ENCODE measurements at places on chromosomes 3 and 15. TPM values are rescaled to one million over a fixed set of nuclear protein-coding genes. Genes with fewer than 3 reads are reported as not detected.
A peak's percentile ranks its signal among the peaks of the same experiment; 100 is the strongest.

- DNase-seq = peak; percentile 33
These were observed 17.0 kb downstream of the TM4SF18 start for GRCh38 chr3:149316437-149316836.

DNA sequence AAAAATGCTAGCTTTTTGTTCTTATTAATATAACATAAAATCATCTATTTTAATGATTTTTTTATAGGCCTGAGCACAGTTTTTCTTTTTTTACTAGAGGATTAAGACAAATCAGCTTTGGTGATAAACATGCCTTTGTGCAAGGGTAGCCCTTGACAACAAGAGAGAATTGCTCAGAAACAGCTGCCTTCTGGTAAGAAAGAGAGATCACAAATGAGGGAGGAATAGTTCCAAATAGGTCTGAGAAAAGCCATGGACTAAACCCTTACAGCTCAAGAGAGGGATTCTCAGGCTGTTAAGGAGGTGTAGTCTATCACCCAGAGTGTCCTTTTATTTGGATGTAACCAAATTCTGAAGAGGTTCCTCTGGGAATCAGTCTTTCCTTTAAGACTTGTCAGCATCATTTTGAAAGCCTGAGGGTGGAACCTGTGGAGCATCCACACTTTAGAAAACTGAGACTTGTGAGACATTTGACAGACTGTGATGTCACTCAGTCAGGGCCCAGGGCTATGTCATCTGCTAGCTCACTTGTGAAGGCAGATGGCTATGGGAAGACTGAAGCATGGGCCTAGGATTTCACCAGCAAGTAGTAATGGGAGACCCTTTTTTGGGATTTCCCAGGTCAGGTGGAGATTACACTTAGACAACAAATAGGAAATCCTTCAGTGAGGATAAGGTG is 102.9 kb upstream of the KCNAB1 start:
- no peak for DNase-seq

GRCh38 chr15:35141743-35142471 is 56.8 kb upstream of the NANOGP8 start:
- no peak for DNase-seq

- no peak for DNase-seq
These were observed 213.0 kb downstream of the MEIS2 start for GRCh38 chr15:36887214-36887961.

DNA sequence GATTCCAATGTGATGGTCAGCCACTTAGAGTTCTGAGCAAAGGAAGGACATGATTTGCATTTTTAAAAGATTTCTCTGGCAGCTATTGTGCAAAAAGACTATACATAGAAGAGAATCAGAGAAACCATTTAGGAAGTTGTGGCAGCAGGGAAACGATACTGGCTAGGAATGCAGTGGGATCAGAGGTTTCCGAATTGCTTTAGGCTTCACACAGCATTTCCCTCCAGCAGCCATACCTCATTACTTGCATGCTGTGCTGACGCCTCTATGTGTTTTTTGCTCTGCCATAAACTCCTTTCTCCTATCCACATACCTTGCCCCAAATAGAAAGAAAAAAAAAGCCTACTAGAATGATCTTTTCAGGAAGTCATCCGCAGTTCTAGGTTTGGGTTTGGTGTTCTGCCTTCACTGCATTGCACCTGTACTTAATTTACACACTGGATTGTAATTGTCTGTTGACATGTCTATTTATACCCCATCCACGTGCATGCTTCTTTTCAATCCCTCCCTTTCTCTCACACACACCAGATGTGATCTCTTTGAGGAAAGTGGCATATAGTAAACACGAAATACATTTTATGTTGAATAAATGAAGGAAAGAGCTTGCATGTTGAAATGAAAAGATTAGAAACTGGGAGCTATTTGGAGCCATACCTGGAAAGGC is 860.3 kb upstream of the SEMA6D start:
- DNase-seq = no peak

- DNase-seq = no peak
These were observed 269.5 kb upstream of the GBE1 start for GRCh38 chr3:82030916-82031315.

DNA sequence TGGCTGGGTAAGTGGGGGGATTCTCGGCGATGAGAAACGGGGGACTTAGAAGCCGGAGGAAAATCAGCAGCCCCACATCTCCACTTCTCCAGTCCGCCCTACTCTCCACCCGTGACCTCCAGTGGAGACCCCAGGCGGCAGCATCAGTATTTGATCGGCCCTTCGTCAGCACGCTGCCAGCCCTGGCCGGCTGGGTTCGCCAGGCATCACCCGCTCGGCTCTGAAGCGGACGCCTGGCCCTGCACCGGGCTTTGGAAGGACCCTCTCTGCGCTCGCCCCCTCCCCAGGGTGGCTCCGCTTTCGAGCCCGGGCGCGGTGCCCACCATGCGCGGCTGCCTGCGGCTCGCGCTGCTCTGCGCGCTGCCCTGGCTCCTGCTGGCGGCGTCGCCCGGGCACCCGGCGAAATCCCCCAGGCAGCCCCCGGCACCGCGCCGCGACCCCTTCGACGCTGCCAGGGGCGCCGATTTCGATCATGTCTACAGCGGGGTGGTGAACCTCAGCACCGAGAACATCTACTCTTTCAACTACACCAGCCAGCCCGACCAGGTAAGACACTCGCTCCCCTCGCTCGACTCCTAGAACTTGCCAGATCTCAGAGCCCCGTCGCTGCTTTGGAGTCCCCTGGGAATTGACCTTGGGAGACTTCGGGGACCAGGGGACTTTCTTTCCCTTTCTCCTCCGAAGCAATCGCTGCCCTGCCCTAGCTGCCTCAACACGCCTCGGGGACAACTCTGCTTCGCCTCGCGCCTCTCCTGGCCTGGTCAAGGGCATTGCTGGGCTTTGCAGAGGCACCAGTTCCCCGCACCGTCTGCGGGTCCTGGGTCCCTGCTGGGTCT is 561 bp downstream of the SIDT1 start:
- DNase-seq = no peak

DNA sequence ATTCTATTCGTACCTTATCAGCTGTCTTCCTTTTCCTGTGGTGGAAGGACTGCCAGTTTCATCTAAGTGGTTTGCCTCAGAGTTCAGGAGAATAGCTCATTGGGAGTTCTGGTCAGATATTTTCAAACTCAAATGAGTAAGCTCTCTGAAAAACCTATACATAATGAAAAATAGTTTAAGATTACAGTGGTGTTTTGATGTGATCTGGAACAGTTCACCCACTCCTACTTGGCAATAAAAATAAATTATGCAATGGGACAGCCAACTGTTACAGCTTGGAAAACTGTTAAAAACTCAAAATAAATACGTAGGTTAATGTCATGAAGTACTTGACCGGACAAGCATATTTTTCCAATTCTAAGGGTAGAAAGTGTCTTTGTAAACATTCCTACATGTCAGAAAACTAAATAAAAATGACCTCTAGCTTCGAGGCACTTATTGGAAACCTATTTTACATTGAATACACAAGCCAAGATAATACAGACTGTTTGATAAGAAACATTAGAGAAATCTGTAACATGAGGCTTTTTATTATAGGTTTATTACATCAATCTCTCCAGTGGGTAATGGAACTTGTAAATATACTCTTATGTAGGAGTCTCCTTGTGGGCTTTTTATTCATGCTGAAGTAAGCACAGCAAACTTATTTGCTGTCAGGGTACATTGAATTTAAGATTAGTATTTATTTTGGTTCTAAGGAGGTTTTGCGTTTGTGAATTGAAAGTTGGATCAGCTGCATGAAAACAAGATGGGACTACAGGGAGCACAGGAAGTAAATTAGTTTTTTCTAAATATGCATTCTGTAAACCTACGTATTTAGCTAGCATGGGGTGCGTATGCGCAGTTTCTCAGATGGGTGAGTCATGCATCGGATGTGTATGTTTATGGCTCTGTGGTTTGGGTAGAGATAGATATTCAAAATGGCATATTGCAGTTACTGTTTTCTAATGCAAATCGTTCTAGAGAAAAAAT is 453.1 kb downstream of the IL5RA start:
- no peak for DNase-seq

- DNase-seq = no peak
These were observed 8.9 kb downstream of the GYG1 start for GRCh38 chr3:149000206-149000745.

- no peak for DNase-seq
These were observed 63.0 kb downstream of the CHSY1 start for GRCh38 chr15:101188637-101189408.

DNA sequence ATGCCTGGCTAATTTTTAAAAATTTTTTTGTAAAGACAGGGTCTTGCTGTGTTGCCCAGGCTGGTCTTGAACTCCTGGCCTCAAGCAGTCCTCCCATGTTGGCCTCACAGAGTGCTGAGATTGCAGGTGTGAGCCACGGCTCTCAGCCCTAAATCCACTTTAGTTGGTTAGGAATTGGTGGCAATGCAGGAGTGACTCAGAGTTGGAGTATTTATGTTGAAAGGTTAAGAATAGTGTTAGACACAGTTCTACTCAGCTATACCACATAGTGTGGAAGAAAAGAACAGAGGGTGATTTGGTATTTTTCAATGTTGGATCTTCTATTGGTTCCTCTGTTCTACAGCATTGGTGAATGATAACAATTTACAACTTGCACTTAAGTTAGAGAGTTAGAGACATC is 7.6 kb downstream of the ZNF639 start:
- no peak for DNase-seq

DNA sequence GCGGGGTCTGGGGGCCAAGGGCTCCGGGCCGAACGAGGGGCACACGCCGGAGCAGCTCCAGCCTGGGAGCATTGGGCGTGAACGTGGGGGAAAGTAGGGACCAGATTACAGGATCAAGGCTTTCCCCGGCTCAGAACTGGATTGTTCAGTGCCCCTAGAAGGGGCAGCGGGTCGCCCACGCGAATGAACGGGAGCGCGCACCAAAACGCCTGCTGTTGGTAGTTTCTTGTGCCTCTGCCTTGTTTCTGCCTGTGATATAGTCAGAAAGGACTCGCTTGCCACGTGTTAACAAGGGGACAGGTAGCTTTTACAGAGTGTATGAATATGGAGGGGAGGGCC is 1.1 kb downstream of the CASR start:
- no peak for DNase-seq

DNA sequence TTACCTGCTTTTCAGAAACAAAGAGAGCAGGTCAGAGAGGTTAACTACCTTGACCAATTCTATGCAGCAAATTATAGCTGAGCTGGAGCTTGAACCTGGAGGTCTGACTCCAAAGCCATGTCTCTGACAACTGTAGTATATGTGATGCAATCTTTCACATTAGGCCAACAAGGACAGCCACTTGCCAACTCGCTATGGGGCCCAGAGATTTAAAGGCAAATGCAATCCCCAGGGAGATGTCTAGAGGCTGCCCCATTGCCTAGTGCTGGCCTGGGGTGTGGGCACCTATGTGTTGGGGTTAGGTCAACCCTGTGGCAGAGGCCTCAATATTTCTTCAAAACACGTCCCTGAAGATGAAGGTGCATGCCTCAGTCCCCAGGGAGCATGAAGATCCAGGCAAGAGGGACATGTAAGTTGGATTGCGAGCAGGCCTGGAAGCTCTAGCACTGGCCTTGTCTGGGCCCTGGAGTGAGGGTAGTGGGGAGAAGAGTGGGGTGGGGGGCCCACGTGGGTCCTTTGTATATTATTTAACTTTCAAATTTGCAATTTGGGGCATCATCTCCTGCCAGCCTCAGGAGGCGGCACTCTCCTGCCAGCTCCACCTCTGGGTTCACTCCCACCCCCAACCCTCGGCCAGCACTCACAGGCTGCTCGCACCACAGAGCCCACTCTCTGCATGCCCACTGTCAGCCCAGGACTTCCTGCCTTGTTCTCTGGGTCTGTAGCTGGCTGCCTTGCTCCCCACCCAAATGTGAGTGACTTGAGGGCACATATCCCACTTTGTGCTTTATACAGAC is 64.3 kb downstream of the SLC12A8 start:
- DNase-seq = no peak

DNA sequence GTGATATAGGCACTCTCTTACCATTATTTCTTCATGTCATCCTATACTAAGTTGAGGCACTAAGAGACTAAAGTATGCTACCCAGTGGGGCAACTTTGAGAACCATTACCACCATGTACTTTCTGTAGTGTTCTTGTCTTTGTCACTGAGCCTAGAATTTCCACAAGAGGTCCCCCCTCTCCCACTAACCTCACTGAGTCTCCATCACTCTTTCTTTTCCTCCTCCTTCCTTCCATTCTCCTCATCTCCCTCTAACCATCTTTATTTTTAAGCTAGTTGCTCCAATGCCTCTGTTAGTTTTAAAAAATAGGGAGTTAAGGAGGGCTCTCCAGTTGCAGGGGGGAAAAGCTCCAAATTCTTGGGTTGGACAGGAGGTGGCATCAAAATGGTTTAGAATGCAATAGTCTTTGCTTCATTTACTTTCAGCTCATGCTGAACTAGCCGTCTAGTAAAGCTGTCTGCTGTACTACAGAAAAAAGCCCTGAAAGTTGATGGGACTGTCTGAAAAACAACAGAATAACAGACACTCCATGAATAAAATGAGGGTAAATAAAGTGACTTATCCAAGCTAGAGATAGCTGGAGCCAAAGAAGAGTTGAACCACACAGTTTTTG is 85.1 kb upstream of the MYRIP start:
- no peak for DNase-seq

- DNase-seq = no peak
These were observed at the start of gene DAZL for GRCh38 chr3:16604887-16605602. TSS of gene DAZL (minus strand) at chr3:16605423. CDS start at chr3:16605205, 218 bp downstream.

DNA sequence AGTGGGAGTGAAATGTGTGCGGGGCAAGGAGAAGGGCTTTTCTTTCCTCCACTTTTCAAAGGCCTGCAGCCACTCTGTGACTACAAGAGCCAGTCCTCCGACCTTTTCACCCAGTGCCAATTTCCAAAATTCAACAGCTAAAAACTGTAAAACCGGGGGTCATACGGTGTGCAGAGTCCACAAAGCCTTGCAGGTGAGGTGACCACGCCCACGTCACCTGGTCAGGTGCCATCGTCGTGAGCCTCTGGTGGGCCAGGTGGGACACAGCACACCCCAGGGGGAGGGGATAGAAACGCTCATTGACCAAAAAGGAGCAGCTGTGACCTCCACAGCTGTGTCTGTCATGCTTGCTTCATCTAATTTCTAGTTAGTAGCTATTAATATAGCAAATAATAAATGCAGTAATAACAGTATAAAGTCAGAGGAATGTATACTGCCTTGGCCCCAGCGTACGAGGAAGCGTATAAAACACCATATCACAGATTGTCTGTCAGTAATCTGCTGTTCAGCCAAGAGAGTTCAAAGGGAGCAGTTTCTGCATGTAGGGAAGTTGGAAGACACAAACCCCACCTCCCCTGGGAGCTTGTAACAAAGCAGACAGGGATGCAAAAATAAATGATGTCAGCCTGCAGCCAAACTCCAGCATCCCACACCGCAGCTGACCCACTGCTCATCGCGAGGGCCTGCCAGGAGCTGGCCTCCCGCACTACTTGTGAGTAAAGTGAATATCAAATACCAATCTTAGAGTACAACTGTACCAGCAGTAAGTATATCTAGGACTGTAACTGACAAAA is 86.7 kb downstream of the VGLL4 start:
- peak; percentile 41 for DNase-seq

- no peak for DNase-seq
These were observed 28.5 kb upstream of the SLC6A6 start for GRCh38 chr3:14373753-14374376.

CPNE4 gene
- total RNA-seq = 0.20 TPM

GTF2A2 gene
- 108 TPM for total RNA-seq

ESYT3 gene
- total RNA-seq = 5.1 TPM

REC114 gene
- not detected for total RNA-seq

CLCN2 gene
- total RNA-seq = 104 TPM

CLDN11 gene
- 36.7 TPM for total RNA-seq

COL7A1 gene
- total RNA-seq = 9.4 TPM

PXK gene
- total RNA-seq = 23.2 TPM

NTRK3 gene
- 1.6 TPM for total RNA-seq

CLRN1 gene
- total RNA-seq = not detected

C15orf62 gene
- 1.4 TPM for total RNA-seq

WDR49 gene
- 0.32 TPM for total RNA-seq

ATP13A5 gene
- total RNA-seq = 0.86 TPM

CELSR3 gene
- total RNA-seq = 0.75 TPM

ZNF774 gene
- total RNA-seq = 18.4 TPM

Data from mucosa of gallbladder (tissue), 1 donor.